B cell (primary cell): ENCODE measurements at places on chromosomes 2 and 18.

GRCh38 chr2:111116011-111116746 lies 4.5 kb upstream of the BCL2L11 start:
- peaks cover 36% of the 10 kb centered on the region for H3K4me1 ChIP-seq
- H3K27me3 ChIP-seq, result no peaks in the 10 kb centered on the region
- H3K4me3 ChIP-seq, result no peak overlapping the region
- no peaks in the 10 kb centered on the region for H3K36me3 ChIP-seq

- H3K4me3 ChIP-seq, result no peak overlapping the region
- no peak for DNase-seq
- no peak overlapping the region for H3K27ac ChIP-seq
- no peaks in the 10 kb centered on the region for H3K27me3 ChIP-seq
- peaks cover 2% of the 10 kb centered on the region for H3K36me3 ChIP-seq
These were observed 444.9 kb downstream of the ARHGAP15 start for GRCh38 chr2:143574069-143574468.

- H3K4me3 ChIP-seq, result no peak overlapping the region
- H3K27me3 ChIP-seq, result peaks cover 6% of the 10 kb centered on the region
- no peak overlapping the region for H3K27ac ChIP-seq
- H3K4me1 ChIP-seq, result no peaks in the 10 kb centered on the region
- no peaks in the 10 kb centered on the region for H3K36me3 ChIP-seq
These were observed 53.0 kb downstream of the ZC3H8 start for GRCh38 chr2:112201696-112202430.

DNA sequence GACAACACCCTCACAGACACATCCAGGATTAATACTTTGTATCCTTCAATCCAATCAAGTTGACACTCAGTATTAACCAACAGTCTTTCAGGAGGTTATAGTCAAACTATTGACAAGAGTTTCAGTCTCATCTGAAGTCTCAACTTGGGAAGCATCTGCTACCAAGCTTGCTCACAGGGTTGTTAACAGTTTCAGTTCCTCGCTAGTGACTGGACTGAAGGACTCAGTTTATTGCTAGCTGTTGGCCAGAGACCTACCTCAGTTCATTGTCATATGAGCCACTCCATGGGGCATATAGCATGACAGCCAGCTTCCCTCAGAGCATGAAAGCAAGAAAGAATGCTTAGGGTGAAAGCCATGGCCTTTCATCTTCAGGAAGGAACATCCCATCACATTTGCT lies 228.6 kb downstream of the EPHA4 start:
- H3K36me3 ChIP-seq, result no peaks in the 10 kb centered on the region
- no peaks in the 10 kb centered on the region for H3K4me1 ChIP-seq
- DNase-seq, result no peak
- H3K27me3 ChIP-seq, result no peaks in the 10 kb centered on the region

GRCh38 chr2:204161886-204162285 lies 225.3 kb downstream of the ICOS start:
- no peaks in the 10 kb centered on the region for H3K27me3 ChIP-seq
- H3K4me1 ChIP-seq, result no peaks in the 10 kb centered on the region

DNA sequence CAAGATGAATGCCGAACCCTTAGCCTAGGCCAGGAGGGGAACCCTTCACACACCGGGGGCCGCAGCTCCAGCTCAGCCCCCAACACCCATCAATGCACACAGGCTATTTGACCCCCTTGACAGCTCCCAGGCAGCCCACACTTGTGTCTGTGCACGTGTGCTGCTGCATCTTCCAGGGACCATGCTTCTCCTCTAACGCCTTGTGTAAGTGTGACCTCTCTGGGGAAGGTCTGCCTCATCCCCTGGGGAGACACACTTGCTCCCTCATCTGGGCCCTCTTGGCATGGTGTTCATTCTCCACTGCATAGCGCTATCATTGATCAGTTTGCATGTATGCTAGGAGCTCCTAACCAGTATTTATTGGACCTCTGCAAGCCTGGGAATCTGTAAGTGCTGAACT lies 120.0 kb upstream of the FHL2 start:
- H3K36me3 ChIP-seq, result no peaks in the 10 kb centered on the region
- H3K4me1 ChIP-seq, result no peaks in the 10 kb centered on the region
- DNase-seq, result no peak
- H3K4me3 ChIP-seq, result no peak overlapping the region
- H3K27me3 ChIP-seq, result no peaks in the 10 kb centered on the region

DNA sequence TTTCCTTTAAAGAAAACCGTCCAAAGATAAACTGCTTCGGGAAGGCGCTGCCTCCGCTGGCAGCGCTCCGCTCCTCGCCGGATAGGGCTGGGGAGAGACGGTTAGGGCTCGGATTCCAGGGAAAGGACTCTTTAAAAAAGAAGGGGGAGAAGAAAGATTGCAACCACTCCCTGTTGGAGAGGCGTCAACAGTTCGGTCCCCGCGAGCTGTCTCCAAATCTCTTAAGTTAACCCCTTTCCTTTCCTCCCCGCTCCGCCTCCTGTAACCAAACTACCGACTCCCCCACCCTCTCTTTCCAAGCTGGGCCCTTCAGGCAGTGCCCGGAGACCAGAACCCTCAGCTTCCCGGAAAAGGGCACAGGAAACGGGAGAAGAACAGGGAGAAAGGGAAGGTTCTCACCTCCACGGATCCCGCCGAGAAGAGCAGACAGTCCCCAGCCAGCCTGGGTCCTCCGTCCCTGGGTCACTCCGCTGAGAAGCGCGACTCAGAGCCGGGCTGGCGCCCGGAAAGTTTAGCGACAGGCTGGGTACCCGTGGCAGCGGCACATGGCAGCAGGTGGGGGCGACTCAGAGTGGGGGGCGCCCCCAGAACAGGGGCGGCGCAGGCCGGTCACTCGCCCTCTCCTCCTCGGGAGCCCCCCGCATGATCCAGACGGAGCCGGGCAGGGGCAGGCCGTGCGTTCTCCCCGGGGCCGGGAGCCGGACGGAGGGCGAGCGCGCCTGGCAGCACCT lies 675 bp downstream of the FZD5 start:
- H3K27me3 ChIP-seq, result no peaks in the 10 kb centered on the region
- H3K27ac ChIP-seq, result no peak overlapping the region
- peak; percentile 54 for DNase-seq
- peaks cover 32% of the 10 kb centered on the region for H3K4me1 ChIP-seq

GRCh38 chr2:174493549-174494331 lies 6.9 kb upstream of the GPR155 start:
- H3K36me3 ChIP-seq, result no peaks in the 10 kb centered on the region
- no peaks in the 10 kb centered on the region for H3K27me3 ChIP-seq
- peak overlapping the region; percentile 50 for H3K4me3 ChIP-seq
- peak overlapping the region; percentile 94 for H3K27ac ChIP-seq
- DNase-seq, result no peak

DNA sequence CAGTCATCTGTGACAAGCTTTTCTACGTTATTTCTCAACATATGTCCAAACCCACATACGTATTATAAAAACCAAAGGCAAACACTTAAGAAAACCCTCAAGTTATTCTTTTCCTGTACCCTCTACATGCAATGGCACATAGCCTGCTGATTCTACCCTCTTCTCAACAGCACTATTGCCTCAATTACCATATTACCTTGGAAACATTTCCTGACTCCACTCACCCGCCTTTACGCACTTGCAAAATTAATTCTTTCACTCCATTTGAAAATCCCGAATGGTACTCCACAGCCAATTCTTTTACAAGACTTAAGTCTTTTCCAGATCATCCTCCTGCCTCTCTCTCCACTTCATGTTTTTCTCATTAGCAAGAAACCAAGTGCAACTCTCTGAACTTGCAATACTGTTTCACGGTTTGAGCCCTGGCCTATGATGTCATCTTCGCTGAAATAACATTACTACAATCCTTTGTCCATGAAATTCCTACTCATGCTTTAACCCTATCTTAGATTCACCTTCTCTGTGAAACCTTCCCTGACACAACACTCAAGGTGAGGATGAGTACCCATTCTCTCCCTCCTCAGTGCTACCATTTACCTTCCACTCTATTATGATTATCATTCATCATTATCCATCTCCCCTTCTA lies 29.0 kb downstream of the SESTD1 start:
- H3K4me3 ChIP-seq, result no peak overlapping the region
- no peak for DNase-seq
- peaks cover 4% of the 10 kb centered on the region for H3K36me3 ChIP-seq
- no peak overlapping the region for H3K27ac ChIP-seq
- H3K27me3 ChIP-seq, result no peaks in the 10 kb centered on the region

- H3K27ac ChIP-seq, result no peak overlapping the region
- H3K27me3 ChIP-seq, result peaks cover 2% of the 10 kb centered on the region
- no peaks in the 10 kb centered on the region for H3K36me3 ChIP-seq
- no peak for DNase-seq
- H3K4me1 ChIP-seq, result no peaks in the 10 kb centered on the region
These were observed 84.3 kb downstream of the MAPK4 start for GRCh38 chr18:50644146-50644545.

GRCh38 chr2:213848631-213849030 lies 562.2 kb upstream of the VWC2L start:
- H3K36me3 ChIP-seq, result no peaks in the 10 kb centered on the region
- no peak for DNase-seq
- no peaks in the 10 kb centered on the region for H3K4me1 ChIP-seq
- H3K27me3 ChIP-seq, result no peaks in the 10 kb centered on the region
- no peak overlapping the region for H3K27ac ChIP-seq
- H3K4me3 ChIP-seq, result no peak overlapping the region

GRCh38 chr2:110852541-110853263 lies 120.3 kb downstream of the ACOXL start:
- H3K4me3 ChIP-seq, result no peak overlapping the region
- H3K4me1 ChIP-seq, result peaks cover 7% of the 10 kb centered on the region
- no peaks in the 10 kb centered on the region for H3K36me3 ChIP-seq
- DNase-seq, result no peak
- H3K27me3 ChIP-seq, result no peaks in the 10 kb centered on the region
